ENCODE measurements at places on chromosomes 4 and X.
A peak's percentile ranks its signal among the peaks of the same experiment; 100 is the strongest.

GRCh38 chr4:137705171-137705783, 173.0 kb upstream of the PCDH18 start:
- DNase-seq, result no peak

DNA sequence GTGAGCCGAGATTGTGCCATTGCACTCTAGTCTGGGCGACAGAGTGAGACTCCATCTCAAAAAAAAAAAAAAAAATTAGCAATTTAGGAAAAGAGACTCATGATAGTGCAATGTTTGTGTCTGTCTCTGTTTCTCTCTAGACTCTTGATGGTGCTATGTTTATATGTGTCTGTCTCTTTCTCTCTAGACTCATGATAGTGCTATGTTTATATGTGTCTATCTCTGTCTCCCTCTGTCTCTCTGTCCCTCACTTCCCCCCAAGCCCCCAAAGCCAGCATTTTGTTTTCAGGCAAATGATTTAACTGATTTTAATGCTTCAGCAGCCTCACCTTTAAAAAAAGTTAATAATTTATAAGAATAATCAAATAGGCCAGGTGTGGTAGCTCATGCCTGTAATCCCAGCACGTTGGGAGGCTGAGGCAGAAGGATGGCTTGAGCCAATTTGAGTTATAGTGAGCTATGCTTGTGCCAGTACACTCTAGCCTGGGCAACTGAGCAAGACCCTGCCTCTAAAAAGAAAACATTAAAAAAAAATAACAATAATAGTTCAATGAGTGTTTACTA, 6.9 kb downstream of the MOB1B start:
- no peak for DNase-seq

GRCh38 chrX:78029663-78030062, 60.2 kb upstream of the PGAM4 start:
- peak; percentile 33 for DNase-seq

- DNase-seq, result no peak
Measured at GRCh38 chr4:154406018-154406795, 85.4 kb downstream of the DCHS2 start.

- no peak for DNase-seq
Measured at GRCh38 chr4:140724760-140725159, 31.4 kb downstream of the TBC1D9 start.

- peak; percentile 60 for DNase-seq
Measured at GRCh38 chrX:22389556-22390179, 117.0 kb downstream of the CBLL2 start.

GRCh38 chrX:22105231-22105630, 73.1 kb downstream of the PHEX start:
- DNase-seq, result no peak

DNA sequence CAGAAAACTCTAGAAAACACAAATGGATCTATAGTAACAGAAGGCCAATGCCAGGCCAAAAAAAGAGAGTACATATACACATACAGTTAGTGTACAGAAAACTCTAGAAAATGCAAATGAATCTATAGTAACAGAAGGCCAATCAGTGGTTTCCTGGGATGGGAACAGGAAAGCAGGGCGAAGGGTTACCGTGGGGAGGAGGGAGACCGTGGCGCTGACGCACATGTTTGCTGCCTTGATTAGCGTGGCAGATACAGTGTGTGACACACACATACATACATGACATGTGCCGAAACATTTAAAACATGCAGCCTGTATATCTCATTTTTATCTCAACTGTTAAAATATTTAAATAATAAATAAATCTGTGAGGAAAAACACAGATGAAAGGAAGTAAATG, 14.7 kb downstream of the GAK start:
- no peak for DNase-seq
